ENCODE measurements at places on chromosomes 3 and 15.
A peak's percentile ranks its signal among the peaks of the same experiment; 100 is the strongest.

GRCh38 chr15:95894407-95894956 lies 436.0 kb upstream of the NR2F2 start:
- DNase-seq = no peak

DNA sequence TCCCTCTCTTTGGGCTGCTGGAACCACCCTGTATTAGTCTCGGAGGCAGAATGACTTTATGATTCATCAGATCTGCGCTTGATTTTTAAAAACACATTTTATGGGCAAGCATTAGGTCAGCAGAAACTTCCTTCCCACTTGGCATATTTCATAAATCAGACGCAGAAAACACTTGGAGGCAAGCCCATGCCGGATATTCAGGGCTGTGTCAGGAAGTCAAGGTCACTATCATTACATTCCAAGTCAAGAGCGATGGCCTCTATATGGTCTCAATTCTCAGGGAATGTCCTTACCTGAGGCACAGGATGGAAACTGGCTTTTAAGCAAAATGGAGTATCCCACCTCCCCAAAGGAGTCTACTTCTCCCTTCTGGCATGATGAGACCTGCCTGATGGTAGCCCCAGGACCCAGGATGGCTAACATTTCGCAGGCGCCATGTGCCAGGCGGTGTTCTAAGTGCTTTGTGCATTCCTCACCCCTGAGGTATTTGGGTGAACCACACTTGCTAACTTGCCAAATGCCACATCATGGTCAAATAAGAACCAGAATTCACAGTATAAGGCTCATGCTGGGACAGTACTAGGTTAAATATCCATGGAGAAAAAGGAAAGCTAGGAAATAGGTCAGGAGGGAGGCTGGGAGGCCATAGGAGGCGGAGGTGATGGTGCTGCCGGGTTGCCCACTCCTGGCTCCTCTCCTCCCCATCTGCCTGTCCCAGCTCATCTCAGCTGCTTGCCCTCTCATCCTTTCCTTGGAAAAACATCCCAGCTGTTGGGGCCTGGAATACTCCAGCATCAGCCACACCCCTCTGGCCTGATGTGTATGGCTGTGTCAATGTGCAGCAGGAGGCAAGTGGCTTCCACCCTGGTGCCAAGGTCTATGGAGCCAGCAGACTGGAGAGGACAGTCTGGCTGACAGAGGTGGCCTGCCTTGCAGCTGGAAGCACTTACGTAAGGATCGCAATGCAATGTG lies 18.8 kb downstream of the BCL2L10 start:
- peak; percentile 53 for DNase-seq

- no peak for DNase-seq
These were observed 141.5 kb upstream of the ROPN1 start for GRCh38 chr3:124133366-124133940.

DNA sequence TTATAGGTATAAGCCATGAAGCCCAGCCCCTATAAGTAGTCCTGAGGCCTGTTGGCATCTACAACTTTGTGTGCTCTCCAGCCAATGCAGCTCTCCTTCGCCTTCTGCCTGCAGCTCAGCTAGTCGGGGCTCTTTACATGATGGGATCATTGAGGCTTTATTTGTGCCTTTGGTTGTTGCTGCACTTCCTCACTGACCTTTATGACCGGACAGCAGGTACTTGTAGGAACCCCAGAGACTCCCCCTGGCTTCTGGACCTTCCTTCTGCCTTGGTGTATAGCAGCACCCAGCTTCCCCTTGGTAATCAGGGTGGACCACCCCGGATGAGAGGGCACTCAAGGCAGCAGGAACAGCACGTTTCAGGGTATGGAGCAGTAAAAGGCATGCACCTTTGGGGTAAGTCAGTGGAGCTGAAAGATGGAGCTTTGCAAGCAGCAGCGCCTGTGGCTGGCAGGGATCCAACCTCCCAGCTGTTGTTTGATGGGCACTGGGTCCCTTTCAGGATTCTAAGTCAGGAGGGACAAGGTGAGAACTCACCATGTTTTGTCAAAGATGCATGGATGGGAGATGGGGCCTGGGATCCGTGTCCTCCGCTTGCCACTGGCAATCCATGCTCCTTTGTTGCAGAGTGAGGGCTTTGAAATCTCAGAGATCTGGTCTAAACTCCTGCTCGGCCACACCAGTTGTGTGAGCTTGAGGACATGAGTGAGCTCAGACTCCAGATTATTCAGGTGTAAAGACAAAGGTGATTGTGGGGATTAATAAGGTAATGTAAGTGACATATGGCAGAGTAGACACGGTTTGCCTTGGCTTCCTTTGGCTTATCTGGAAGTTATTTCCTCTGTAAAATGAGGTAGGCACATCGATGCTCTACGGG lies 65.1 kb upstream of the KLF13 start:
- DNase-seq = no peak

- peak; percentile 47 for DNase-seq
These were observed 309.7 kb downstream of the LSAMP start for GRCh38 chr3:116135457-116136085.

DNA sequence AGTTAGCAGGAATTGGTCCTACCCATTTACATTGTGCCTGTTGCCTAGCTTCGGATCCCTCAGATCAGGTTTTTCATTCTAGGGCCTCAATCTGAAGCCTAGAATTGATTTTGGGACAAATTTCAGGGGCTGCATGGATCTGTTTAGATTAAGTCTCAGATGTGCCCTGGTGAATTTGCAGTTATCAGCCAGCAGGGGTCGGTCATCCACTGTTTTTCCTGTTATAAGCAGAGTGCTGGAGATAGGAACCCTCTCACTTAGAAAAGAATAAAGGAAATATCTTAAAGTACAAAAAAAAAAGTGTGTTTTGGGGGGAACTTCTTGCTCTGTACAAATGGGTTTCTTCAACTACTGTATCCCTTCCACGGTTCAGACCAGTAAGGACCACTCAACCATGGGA lies 212.5 kb downstream of the BCHE start:
- DNase-seq = no peak

DNA sequence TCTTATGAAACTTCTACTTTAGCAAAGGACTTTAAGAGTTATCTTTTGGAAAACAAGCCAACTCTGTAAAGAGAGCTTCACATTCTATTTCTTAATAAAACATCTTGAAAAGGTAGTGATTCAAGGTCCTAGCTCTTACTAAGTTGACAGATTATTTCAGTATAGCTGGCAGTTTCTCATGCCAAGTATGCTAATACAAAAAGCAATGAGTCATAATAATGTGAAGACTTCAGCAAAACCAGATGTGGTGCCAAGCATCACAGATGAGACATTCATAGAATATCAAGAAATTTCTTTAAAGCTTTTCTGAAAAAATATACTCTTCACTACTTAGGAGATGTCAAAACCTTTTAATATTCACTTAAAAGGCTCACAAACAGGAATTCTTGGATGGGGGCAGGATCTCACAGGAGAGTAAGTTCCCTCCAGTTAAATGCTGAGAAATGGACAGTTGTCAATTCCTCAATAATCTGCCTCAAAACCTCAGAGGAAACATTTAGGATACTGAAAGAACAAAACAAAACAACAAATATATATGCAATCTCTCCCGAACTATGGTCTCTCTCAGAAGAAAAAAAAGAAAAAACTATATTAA lies 45.6 kb downstream of the DCBLD2 start:
- DNase-seq = no peak

GRCh38 chr3:58016710-58017109 lies 8.5 kb downstream of the FLNB start:
- no peak for DNase-seq

DNA sequence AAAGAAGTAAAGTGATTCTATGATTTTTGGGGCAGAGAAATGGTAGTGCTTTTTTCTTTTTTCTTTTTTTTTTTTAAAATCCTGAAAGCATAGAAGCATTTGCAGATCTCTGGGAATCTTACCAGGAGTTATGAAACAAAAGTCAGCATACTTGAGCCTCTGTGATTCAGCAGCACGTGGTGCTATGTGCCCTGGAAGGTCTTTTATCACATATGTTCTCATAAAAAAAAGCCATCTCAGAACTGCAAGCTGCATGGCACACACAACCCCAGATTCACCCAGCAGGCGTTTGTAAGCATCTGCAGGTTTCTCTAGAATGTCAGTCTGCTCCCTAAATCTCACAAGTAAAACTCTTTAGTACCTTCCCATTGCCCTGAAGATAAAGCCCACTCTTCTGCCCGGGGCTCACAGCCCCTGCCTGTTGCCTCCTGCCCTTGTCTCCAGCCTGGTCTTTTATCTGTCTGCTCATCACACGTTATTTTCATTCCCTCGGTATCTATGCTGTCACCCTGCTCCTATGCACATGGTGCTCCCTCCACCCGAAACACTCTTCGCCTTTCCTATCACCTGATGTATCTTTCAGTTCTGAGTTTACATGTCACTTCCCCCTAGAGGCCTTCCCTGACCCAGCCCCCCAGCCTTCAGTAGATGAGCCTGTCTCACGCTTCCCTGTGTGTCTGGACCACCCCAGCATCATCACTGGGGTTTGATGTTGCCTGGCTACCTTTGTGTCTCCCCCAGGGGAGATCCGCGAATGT lies 72.4 kb downstream of the CHDH start:
- no peak for DNase-seq

GRCh38 chr15:60047701-60048100 lies 43.6 kb downstream of the FOXB1 start:
- no peak for DNase-seq

GRCh38 chr15:80173022-80173759 lies 20.4 kb downstream of the FAH start:
- no peak for DNase-seq

GRCh38 chr15:94324835-94325767 lies 93.7 kb downstream of the MCTP2 start:
- DNase-seq = no peak

- no peak for DNase-seq
These were observed 26.3 kb upstream of the GMPPB start for GRCh38 chr3:49750056-49750455.

- DNase-seq = no peak
These were observed 2.0 kb upstream of the EFCC1 start for GRCh38 chr3:128999102-128999501.

GRCh38 chr3:13081603-13082360 lies 8.6 kb upstream of the IQSEC1 start:
- DNase-seq = no peak

- no peak for DNase-seq
These were observed 113.8 kb downstream of the MBNL1 start for GRCh38 chr3:152382312-152383135.

DNA sequence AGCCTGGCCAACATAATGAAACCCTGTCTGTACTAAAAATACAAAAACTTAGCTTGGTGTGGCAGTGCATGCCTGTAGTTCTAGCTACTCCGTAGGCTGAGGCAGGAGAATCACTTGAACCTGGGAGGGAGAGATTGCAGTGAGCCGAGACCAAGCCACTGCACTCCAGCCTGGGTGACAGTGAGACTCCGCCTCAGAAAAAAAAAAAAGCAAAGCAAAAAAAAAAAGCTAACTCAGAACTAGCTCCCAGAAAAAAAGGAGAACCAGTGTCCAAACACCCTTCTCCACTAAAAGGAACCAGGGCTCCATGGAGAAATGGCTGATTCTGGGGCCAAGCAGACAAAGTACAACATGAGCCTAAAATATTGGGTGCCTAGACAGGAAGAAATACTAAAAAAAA lies 16.7 kb upstream of the CRTC3 start:
- DNase-seq = no peak

DNA sequence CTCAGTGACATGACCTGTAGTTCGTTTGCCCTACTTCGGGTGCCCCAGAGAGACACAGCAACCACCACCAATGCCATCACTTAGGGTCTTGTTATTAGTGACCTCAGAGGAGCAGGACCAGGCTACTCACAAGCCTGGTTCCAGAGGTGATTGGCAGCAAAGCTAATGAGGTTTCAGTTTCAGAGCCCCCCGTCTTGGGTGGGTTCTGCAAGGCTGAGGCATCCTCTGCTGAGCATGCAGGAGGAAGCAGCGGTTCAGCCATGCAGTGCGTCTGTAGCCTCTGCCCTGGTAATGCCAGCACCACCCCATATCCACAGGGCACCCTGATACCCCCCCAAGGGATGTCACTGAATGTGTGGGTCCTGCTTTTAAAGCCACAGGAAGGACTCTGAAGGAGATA lies 39.0 kb upstream of the ITGA11 start:
- no peak for DNase-seq

DNA sequence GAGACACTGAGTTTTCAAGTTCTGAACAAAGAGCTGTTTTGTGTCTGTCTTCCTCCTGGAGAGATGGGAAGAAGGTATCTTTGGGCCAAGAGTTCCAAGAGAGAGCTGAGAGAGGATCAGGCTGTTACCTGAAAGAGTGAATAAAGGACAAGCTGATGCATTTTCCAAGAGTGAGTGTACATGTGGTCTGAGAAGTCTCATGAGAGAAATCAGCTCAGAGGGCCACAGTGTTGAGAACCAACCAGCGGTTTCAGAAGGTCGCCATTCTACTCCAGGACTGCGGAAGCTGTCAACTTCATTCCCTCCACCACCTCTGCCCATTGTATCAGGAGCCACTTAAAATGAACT lies 42.7 kb upstream of the PPP2R3A start:
- DNase-seq = no peak

DNA sequence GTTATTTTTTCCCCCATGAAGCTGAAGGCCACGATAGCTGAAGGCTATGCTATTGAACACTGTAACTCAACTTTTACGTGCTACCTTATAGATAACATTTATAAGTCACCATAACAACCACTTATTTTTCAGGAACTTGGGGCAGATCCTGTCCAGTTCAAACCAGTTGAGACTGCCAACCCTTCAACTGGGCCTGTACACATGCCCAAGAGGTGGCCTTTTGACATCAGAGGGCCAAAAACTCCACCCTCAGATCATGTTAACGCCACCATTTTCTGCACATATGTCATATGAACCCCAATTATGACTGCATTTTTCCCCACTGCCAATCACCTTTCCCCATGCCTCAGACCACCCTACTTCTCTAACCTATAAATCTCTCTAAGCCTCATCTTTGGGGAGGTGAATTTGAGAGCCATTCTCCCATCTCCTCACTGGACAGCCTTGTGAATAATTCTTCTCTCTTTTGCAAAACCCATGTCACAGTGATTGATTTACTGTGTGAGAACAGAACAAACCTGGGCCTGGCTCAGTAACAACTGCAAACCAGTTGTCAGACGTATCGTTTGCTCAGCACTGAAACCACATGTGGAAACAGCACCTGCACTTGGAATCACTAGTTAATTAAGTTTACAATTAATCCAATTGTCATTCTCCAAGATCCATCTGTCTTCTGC lies 42.5 kb downstream of the ZNF445 start:
- DNase-seq = no peak

DNA sequence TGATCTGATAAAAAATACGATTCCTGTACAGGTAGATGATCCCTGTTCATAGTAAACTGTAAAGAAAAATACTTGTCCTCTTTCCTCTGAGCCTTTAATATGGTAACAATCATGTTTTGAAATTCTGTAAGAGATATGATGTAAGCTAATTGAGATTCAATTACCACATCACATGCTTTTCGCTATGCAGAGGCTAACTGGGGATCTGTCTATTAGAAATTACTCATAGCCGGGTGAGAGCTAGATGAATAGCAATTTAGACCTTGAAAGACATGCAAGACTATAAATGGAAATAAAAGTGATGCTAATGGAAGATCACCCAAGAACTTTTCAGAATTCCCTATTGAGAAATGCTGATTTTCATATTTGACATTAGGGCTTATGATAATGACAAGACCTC lies 579.9 kb upstream of the ZNF717 start:
- DNase-seq = no peak

GRCh38 chr3:185555101-185555501 lies 2.7 kb upstream of the LIPH start:
- no peak for DNase-seq

Data from left hindlimb (tissue), 1 donor.